ENCODE measurements at places on chromosomes 4 and X.

DNA sequence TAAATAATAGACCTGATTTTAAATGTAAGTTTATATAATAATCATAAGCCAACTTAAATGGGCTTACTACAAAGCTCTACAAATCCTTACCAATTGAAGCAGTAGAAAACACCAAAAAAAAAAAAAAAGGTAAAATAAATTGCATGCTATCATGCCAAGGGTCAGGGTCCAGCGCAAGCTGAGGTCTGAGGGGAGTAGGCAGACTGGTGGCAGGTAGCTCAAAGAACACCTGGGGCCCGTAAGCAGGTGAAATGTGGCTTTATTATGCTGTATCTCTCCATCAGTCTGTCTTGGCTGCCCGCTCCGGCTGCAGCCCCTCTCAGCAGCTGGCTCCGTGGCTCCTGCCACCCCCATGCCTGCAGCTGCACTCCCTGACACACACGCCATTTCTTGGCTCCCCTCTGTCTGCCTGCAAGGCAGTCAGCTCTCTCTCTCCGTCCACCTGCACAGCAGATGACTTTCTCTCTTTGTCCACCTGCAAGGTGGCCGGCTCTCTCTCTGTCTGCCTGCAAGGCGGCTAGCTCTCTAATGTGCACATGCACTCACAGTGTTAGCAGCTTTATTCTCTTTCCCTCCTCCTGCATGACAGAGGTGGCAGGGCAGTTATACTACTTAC, 209.4 kb upstream of the UGT8 start:
- DNase-seq, result no peak

- no peak for DNase-seq
Observed at GRCh38 chr4:10285028-10285427, 168.4 kb upstream of the WDR1 start.

GRCh38 chr4:2085496-2085901, 26.4 kb downstream of the NAT8L start:
- no peak for DNase-seq

- DNase-seq, result peak; percentile 79
Observed at GRCh38 chr4:27986476-27986875, 1125.8 kb downstream of the STIM2 start.

DNA sequence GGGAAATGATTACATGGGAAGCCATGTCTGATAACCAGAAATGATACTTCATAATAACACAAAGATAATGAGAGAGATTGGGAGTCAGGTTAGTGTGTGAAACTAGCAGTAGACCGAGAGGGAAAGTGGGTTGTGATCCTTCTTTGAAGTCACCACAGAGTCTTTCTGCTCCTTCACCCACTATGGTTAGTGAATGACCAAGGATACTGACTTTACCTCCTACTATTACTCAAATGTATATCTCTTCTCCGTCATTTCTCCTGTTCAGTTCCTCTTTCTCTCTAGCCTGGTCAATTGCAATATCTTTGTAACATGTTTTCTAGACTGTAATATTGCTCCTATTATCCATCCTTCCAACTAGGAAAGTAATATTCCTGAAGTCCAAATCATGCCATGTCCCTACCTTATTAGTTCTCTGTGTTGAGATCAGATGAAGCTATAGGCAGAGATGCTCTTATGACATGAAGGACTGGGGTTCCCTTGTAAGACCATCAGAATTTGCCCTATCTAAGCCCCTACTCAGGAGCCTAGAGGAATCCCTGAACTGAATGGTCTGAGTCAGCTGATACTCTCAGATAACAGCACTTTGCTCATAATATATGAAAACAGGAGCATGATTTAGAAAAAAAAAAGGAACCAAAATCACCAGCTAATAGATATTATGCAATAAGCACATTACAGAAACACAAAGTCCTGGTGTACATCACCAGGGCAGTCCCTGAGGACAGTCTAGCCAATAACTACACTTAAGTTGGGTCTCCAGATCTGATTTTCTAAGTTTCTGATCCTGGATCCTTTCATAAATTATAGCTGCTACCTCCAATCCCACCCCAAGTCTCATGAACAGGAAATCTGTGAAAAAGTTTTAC, 81.2 kb downstream of the SHROOM3 start:
- no peak for DNase-seq

DNA sequence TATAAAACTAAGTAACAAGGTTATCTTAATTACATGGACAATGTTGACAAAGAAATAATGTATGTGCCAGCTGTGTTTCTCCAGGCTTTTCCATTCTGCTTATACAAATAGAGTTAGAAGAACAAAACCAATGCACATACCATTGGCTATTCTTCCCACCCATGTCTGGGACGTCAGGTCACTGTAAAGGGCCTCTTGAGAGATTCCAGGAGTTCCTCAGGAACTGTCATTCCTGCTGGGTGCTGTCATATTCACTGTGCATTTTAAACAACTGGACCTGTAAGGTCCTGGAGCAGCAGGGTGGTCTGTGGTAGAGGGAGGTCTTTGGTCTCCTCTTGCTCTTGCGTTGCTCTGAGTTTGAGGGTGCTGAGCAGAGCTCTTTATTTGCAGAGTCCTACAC, 74.6 kb upstream of the AP1S2 start:
- DNase-seq, result no peak

- DNase-seq, result no peak
Observed at GRCh38 chr4:36310793-36311192, 29.4 kb downstream of the DTHD1 start.

GRCh38 chr4:81445196-81445595, 26.5 kb downstream of the RASGEF1B start:
- DNase-seq, result no peak

Data from SK-MEL-5 (cell line).